ENCODE measurements at places on chromosomes 16 and 17.

DNA sequence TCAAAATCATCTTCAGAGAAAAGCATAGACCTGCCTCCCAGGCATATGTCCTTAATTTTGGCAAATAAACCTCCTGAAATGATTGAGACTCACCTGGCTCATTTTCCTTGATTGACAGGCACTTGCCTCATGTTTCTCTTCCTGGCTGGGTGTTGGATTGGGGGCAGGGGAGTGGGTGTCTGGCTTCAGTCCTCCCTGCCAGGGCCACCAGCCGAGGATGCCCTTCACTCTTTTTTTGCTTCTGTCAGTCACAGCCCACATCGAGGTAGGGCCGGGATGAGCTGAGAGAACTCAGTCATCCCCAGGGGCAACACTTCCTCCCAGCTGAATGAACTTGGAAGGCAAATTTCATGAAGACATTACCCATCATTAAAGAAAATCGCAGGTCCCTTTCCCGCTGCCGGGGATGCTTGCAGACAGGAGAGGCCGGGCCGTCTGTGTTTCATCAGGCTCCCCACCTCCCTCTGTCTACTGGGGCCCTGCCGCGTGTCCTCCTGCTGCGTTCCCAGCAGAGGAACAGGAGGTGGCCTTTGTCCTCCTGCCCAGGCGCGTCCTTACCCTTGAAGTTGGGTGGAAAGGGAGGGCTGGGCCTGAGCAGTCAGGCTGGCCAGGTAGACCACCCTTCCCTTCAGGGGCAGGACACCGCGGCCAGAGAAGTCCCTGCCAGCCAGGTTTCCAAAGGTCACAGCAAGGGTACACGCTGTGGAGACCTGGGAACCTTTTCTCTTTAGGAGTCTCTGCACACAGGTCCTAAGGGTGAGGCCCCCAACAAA is 11.2 kb upstream of the DNAH17 start:
- DNase-seq = no peak

- no peak for DNase-seq
Observed at GRCh38 chr17:28983286-28984230, 22.3 kb downstream of the SEZ6 start.

DNA sequence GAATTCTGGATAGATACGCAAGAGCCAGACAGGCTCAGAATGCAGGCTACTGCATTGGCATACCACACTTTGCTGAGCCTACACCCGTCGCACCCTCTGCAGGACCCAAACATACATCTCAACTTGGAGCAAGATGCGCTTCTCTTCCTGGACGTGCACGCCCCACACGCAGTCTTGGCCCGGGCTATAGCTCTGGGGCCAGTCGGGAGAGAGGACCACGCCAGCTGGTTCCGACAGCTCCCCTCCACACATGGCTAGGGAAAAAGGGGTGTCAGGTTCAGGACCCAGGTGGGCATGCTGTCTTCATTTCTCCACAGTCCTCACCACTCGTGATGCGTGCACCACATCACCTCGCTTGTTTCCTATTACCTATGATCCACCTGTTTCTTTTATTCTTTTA is 15.1 kb upstream of the CDIPT start:
- no peak for DNase-seq

DNA sequence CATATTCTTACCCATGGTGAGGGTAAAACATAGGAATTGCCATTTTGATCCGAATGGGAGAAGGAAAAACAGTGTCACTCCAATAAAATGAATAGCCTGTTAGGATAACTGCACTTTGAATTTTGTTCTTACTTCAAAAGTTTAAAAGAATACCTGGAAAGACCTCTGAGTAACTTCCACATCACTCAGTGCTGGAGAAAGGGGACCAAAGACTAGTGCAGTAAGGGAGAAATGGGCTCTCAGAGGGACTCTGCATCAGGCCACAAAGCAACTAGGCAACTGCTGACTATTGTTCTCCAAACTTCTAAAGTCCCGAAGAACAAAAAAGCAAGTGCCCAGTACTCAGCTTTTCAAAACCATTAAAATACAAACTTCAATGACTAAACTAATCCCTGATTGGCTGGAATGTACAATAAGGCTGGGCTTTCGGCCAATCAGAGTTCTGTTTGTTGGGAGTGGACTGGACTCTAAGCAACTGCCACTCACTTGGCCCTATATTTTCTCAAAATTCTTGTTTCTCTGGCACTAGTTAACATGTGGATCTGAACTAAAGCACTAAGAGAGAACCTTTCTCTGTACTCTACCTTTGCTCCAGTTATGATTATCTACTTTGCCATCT is 6.2 kb downstream of the DNAJC7 start:
- DNase-seq = no peak

DNA sequence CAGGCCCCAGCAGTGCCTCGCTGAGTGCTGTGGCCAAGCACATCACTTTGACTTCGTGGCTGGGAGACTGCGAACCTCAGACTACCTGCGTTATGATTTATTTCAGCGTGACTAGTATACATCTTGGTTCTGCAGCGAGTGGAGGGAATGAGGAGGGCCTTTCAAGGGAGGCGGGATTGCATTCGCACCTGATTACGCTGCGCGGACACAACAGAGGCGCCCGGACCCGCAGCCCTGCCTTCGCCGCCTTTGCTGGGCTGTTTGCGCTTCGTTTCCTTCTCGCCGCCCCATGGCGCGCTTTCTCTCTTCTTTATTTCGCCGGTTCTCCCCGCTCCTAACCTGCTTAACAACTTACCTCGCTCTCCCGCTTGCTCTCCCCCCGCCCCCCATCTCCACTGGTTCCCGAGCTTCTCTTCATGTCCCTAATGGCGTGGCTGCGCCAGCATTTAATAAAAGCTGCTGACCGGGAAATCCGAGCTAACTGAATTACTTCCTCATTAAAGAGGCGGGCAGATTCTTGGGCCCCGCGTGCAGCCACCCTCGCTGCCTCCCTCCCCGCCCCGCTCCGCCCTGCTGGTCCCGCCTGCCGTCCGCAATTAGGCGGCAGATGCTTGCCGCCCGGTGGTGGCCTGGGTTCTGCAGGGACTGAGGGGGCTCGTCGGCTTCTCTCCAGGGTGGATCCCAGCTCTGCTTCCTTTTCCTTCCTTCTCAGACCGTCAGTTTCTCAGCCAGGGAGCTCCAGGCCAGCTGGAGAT is 257.6 kb upstream of the SDK2 start:
- DNase-seq = peak; percentile 7

DNA sequence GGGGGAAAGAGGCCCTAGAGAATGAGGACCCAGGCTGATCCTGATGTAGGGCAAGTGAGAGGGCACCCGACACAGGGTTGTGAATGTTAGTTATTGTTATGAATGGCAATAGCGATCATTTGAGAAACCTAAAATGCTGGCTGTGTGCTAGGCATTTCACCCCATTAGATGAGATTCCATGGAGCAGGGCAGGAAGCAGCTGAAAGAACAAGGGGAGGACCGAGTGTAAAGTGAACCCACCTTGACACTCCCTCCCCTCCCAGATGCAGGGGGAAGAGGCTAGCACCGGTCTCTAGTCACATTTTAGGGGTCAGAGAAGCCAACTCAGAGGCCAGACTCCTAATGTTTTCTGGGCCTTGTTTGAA is 553 bp upstream of the CORO6 start:
- DNase-seq = no peak

DNA sequence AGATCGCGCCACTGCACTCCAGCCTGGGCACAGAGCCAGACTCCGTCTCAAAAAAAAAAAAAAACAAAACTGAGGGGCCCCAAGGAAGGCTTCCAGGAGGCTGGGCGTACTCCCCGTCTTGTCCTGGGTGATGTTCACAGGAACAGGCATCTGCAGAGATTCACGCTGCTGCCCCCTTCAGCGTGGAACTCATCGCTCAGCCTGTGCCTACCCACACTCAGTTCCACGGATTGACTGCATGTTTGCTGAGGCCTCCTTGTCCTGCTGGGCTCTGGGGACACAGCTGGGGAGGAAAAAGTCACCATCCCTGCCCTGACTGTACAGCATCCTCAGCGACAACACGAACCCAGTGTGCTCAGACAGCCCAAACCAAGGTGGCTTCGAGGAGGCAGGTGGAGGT is 12.9 kb upstream of the OSGIN1 start:
- DNase-seq = no peak

DNA sequence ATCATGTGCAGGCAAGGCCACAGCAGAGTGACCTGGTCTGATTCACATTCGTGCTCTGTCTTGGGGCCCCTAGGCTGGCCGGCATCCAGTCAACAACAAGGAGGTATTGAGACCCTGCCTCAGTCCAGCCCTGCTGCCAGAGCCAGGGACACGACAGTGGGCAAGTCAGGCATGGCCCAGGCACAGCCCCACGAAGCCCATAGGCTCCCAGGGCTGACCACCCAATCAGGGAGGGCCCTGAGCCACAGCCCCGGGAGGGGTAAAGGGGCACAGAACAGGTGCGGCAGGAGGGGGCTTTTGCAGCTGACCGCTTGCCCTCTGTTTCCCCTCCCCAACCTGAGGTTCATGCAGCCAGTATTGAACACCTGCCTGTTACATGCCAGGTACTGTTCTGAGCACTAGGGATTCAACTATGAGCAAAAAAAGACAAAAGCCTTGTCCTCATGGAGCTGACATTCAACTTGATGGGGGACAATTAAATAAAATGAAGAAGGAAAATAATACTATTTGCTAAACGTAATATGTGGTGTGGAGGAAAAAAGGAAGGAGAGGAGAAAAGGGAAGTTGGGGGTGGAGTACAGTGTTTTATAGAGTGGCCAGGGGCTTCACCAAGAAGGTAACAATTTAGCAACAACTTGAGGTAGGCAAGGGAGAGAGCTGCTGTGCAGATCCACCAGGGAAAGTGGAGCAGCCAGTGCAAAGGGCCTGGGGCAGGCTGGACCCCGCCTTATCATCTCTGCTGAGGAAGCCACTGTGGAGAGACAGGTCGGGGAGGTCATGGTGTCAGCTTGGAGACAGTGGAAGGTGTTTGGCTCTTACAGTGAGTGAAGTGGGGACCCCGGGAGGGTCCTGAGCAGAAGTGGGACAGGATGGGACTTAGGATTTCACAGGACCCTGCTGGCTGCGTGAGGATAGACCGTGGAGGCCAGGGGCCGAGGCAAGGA is 6.1 kb downstream of the DRC3 start:
- DNase-seq = no peak

DNA sequence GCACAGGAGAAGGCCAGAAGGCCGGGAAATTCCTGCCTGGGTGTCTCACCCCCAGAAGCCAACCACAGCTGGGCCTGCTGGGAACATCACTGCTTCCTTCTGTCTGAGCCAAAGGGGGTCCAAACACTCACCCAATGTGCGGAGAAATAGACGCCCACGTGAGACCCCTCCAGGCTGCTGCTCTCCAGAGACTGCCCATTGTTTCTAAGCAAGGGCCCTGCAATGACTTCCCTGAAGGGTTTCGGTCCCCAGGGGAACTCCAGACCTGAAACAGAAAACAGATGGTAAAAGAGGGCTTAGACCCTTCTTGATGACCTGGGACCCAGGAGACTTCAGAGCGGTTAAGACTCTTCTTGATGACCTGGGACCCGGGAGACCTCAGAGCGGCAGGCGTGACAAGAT is 41.3 kb downstream of the MRM3 start:
- no peak for DNase-seq

DNA sequence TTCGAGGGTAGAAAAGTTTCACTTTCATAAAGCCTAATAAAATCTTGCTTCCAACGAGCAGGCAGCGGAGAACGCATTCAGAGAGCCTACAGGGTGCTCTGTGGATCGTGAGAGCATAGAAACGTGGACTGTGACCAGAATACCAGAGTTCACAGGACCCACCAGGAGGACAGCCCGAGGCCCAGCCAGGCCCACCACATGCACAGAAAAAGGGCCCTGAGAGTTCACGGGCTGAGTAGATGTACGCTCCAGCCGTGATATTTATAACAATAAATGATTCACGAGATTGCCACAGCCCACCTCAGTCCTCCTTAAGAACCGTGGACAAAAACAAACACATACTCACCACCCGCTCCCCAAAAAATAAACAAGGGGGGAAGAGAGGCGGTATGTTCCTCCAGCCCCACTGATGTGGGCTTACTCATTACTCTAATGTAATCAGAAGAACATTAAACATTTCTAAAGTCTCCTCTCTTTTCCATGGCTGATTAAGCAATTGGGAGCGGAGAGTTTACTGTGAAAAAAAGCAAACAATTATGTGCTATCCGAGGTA is 207.2 kb downstream of the C16orf78 start:
- DNase-seq = no peak

GRCh38 chr16:47058295-47059086 is 85.0 kb upstream of the DNAJA2 start:
- DNase-seq = no peak

GRCh38 chr17:77968788-77969187 is 10.3 kb downstream of the TNRC6C start:
- DNase-seq = no peak

GRCh38 chr17:66941773-66942450 is 22.6 kb upstream of the CACNG4 start:
- DNase-seq = no peak

DNA sequence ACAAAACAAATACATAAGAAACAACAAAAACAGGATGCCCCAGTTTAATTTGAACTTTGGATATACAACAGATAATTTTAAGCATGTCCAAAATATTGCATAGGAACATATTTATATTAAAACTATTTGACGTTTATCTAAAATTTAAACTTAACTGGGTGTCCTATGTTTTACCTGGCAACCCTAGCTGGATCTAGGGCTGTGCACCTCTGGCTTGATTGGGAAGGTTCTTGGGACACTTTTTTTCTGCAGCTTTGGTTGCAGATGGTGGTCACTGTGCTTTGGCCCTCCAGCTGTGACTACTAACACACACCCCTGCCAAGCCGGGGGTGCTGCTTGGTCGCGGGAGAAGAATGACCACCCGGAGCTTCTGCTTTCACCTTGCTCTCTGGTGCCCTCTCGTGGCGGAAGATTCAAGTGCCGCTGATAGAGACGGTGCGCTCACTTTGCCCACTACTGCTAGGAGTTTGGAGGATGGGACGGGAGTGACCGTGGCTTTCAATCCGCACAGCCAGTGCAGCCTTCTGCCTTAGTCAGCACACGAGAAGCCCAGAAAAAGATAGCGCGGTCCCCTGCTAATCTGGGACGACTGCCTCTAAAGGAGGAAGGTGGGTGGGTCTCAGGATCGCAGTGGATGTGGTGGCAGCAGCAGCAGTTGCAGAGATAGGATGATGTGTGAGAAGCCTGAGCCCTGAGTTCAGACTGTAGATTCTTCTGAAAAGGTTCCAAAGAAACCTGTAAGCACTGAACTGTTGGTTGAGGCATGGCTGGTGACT is 6.7 kb downstream of the SPACA3 start:
- peak; percentile 77 for DNase-seq

GRCh38 chr17:47713980-47714700 is 18.9 kb upstream of the TBX21 start:
- DNase-seq = no peak

DNA sequence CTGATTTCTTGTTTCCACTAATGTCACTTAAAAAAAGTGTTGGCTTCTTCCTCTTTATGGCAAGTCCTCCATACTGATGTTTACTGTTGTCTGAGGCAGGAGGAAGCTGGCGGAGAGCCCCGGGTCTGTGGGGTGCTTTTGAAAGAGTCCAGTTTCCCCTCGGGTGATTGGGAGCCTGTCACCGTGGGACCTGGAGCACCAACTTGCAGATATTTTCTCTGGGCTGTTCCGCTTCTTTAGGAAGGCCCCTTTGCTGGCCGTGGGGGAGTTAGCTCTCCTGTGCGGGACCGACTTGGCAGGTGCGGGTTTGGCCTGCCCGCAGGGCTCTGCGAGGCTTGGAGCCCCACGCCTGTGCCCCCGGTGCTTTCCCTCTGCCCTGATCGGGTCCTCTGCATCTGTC is 3.1 kb downstream of the BANP start:
- no peak for DNase-seq

- DNase-seq = peak; percentile 59
Observed at GRCh38 chr16:29745121-29745852, 503 bp downstream of the C16orf54 start.

- DNase-seq = no peak
Observed at GRCh38 chr16:88770461-88771293, 14.3 kb downstream of the PIEZO1 start.

GRCh38 chr17:77681861-77682260 is 276.6 kb upstream of the TNRC6C start:
- no peak for DNase-seq
